GM23248 (cell line): ENCODE measurements at places on chromosomes 3 and 15. TPM values are rescaled to one million over a fixed set of nuclear protein-coding genes. Genes with fewer than 3 reads are reported as not detected.
A peak's percentile ranks its signal among the peaks of the same experiment; 100 is the strongest.

ARHGAP31 gene
- 14.0 and 15.3 TPM in 2 replicates for total RNA-seq

DNA sequence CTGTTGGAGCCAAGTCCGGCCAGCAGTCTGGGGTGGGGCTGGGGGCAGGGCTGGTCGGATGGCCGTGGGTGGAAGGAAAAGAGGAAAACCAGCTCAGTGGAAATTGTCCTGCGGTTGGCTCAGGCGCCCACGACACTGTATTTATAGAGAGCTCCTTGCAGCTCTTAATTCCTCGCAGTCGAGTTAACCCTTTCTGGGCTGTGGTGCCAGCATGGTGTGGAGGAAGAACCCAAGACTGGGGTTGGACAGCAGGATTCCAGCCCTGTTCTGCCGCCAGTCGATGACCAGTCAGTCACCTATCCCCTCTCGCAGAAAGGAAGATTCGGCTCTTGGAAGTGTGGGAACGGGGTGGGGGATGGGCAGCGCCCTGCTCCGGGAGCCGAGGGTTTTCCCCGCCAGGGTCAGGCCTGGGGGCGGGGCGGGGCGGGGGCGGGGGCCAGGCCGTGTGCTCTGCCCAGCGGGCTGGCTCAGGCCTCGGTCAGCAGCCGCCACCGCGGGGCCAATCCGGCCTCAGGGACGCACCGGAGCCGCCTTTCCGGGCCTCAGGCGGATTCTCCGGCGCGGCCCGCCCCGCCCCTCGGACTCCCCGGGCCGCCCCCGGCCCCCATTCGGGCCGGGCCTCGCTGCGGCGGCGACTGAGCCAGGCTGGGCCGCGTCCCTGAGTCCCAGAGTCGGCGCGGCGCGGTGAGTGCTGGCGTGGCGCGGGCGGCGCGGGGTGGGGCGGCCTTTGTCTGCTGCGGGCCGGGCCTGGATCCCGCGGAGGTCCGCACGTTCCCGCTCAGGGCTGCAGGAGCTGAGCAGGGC is at the start of gene CD276:
CD276 (plus strand) TSS at position 607 of the 804 bp plus-strand sequence. CDS start 15,257 bp downstream, outside the sequence.
- peak; percentile 85 for DNase-seq

DNA sequence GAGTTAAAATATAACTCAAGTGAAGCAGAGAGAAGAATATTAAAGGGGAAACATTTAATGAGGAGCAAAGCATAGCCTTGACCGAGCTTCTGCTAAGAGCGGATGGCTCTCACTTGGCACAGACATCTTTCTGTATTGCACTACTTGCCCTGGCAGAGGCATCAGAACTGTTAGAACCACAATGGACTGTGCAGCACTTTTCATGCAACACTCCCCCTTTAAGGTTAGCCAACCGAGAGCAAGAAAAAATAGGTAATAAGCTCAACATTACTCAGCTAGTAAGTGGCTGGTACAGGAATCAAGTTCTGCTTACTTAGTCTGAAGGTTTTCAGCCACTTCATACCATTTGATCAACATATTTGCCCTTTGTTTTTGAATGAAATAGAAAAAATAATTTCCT is 33.7 kb downstream of the CRTC3 start:
- no peak for DNase-seq

- peak; percentile 57 for DNase-seq
Observed at GRCh38 chr3:183825456-183826161, at the start of gene MAP6D1. Gene MAP6D1, minus strand, starts transcription at chr3:183825577. Its CDS starts 30 bp downstream, at chr3:183825547.

GATA2 gene
- 23.8 and 28.6 TPM in 2 replicates for total RNA-seq

DNA sequence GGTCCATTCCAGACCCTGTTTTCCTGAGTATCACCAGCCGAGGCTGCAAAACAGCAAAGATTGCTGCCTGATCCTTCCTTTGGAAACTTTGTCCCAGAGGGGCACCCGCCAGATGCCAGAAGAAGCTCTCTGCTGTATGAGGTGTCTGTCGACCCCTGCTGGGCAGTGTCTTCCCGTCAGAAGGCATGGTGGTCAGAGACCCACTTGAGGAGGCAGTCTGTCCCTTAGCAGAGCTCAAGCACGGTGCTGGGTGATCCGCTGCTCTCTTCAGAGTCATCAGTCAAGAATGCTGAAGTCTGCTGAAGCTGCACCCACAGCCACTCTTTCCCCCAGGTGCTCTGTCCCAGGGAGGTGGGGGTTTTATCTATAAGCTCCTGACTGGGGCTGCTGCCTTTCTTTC is 1121.2 kb downstream of the NSUN3 start:
- no peak for DNase-seq

ALDH1L1 gene
- not detected in 2 replicates for total RNA-seq

HLTF gene
- 20.6 and 25.0 TPM in 2 replicates for total RNA-seq

NANOGP8 gene
- total RNA-seq, result not detected in 2 replicates
